Fibroblast of villous mesenchyme (primary cell): ENCODE measurements at places on chromosomes 12 and 14.

- no peak for DNase-seq
Measured at GRCh38 chr12:111405859-111406473, at the start of gene SH2B3. Gene SH2B3 (plus strand): TSS chr12:111405923. CDS start chr12:111418146, 12,223 bp downstream.

DNA sequence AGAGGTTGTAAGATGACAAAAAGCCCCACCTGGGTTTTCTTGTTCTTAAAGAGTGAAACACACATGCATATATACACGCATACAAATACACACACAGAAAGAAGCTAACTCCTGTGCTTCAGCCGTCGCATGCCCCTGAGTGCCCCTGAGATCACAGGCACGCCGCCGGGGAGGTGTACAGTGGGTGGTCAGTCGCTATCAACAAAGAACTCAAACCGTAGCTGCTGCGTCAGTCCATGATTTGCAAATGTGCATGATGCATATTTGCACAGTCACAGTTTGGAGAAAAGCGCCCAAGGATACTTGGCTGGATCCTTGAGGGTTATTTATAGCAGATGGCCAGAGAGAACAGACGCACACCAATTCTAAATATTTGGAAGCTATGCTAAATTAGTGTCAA, 206.9 kb downstream of the TMEM132D start:
- peak; percentile 14 for DNase-seq

- DNase-seq, result peak; percentile 96
Measured at GRCh38 chr12:46549527-46550265, 177.1 kb upstream of the SLC38A2 start.

- DNase-seq, result no peak
Measured at GRCh38 chr12:31751085-31751484, 22.3 kb upstream of the AMN1 start.

DNA sequence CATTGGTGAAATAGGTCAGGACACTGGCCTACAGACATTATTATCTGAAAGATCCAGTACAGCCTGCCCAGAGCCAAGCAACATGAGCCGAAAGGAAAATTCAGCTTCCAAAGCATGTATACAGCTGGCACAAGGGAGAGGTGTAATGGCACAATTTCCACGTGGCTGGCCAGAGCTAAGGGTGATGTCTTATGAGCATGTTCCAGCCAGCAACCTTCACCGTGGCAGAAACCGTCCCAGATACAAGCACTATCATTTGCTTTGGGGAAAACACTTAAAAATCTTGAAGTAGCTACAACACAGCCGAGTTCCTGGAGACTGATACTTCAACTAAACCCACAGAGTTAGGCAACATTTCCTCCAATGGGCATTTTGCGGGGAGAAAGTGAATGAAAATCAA, 44.5 kb downstream of the CORO1C start:
- no peak for DNase-seq
